ENCODE measurements at places on chromosomes 16 and 17. TPM values are rescaled to one million over a fixed set of nuclear protein-coding genes. Genes with fewer than 3 reads are reported as not detected.

DNA sequence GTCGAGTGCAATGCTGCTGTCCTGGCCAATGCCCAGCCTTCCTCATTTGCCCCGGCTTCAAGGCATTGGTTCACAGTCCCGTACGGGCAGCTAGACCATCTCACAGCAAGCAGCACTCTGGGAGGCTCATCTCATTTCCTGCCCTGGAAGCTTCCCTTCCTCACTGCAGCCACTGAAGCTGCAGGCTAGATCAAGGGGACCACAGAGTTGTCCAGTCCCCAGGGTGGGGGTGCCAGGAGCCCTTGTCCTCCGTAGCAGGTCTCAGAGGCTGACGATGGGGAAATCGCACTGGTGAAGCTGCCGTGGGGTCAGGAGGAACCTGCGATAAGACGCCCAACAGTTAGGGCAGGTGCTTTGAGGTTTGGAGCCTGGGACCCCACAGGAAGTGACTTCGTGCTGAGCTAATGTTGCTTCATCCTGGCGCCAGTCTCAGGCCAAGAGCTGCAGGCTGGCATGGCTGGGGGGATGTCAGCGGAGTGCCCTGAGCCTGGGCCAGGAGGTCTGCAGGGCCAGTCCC, at the start of gene SPNS3:
Gene SPNS3, plus strand, starts transcription at position 426 of the 517 bp plus-strand sequence. Its CDS starts 28 bp downstream, at position 454.
- DNase-seq: no peak

DNA sequence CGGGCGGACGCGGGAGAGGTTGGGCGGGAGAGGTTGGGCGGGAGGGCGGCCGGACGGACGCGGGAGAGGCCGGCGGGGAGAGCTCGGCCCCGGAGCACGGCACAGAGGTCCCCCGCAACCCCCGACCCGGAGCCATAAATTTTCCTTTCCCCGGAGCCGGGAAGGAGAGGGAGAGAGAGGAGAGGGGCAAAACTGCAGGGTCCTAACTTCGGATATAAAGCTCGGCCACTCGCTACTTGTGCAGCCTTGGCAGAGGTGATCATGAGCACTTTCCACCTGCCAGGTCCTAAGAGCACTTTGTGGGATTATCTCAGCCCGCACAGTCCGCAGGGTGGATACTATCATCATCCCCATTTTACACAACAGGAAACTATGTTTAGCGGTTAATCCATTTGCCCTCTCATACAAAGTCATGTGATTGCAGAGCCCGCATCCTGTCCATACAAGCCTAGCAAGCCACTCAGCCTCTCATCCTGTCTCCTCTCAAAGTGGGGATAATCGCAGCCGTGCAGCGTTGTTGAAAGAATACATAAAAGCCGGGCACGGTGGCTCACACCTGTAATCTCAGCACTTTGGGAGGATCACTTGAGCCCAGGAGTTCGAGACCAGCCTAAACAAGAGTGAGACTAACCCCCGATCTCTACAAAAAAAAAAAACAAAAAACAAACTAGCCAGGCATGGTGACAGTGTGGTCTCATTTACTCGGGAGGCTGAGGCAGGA, 780 bp upstream of the DCAKD start:
- peak; percentile 69 for DNase-seq

GRCh38 chr17:55452139-55452790, 30.6 kb upstream of the MMD start:
- DNase-seq: no peak

DNA sequence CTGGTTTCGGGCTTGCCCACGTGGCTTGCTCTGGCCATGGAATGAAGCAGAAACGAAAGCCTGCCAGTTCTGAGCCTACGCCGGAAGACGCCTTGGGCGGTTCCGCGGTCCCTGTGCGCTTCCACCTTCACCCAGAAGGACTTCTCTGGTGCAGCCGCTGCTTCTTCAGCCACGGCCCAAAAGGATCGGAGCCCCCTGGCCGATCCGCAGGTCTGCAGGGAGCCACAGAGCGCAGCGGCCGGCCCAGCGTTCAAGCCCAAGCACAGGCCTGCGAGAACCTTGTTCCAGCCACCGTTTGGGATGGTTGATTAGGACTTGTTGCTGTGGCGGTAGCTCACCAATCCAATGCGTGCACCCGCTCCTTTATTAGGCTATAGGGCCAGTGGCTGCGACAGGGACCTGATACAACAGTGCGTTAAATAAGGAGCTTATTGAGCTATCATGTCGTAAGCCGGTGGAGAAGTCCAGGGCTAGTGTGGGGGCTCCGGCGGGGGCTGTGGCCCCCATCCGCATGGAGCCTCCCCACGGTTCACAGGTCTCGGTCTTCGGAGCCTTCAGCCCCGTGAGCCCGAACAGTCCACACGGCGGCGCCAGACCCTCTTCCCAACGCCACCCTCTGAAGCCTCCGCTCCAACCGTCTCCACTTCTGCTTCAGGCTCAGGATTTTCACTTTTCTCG, 10.2 kb upstream of the MPP2 start:
- peak; percentile 67 for DNase-seq

- peak; percentile 14 for DNase-seq
Measured at GRCh38 chr17:4162775-4163466, 19.9 kb downstream of the CYB5D2 start.

GRCh38 chr17:29645515-29646051, 22.9 kb upstream of the CORO6 start:
- DNase-seq: peak; percentile 85

CDK5R1 gene
- total RNA-seq: 1.9 TPM

KCNJ2 gene
- 9.2 TPM for total RNA-seq

DNA sequence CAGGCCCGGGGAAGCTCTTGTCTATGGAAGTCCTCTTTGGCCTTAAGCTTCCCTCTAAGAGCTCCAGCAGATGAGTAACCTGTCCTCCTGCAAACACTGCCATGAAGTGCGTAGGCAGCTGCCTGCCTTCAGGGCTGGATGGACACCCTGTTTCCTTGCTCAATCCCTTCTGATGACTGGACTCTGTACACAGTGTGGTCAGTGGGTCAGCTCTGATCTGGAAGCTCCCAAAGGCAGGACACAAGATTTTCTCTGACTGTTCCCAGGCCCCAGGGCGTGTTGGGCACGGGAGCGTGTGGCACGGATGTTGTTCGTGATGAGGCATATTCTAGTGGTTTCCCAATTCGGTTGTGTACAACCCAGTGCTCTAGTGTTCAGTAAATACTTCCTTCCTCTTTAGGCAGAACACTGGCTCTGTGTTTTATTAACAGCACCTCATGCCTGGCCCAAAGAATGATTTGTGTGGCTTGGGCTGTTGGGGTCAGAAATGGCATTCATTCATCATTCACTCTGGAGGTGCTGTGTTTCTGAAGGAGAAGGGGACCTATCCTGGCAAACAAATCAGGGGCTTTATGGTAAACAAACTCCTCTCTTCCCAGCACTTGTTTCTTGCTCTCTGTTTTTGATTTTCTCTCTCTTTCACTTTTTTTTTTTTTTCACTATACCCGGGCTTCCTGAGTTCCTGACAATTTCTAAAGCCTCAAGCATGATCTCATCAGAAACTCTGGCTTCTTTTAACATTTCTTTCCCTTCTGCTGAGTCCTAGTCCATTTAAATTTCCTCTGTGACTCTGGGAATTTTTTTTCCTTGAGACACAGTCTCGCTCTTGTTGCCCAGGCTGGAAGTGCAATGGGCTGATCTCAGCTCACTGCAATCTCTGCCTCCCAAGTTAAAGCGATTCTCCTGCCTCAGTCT, 12.0 kb upstream of the RNF157 start:
- peak; percentile 71 for DNase-seq

GRCh38 chr16:23712976-23713375, at the start of gene ERN2:
ERN2 (minus strand) TSS chr16:23713222; CDS start chr16:23713187, 35 bp downstream.
- DNase-seq: no peak

- no peak for DNase-seq
Measured at GRCh38 chr17:10681866-10682446, 15.4 kb downstream of the SCO1 start.

GRCh38 chr17:3697103-3697476, 1.1 kb upstream of the P2RX5 start:
- DNase-seq: no peak

- DNase-seq: peak; percentile 90
Measured at GRCh38 chr17:82228842-82229697, at the start of gene SLC16A3. SLC16A3 (plus strand) TSS chr17:82229042; CDS start chr17:82236009, 6,967 bp downstream.

- DNase-seq: peak; percentile 90
Measured at GRCh38 chr17:75633486-75634375, 497 bp downstream of the SMIM5 start.

CCL5 gene
- 1.7 TPM for total RNA-seq

GRCh38 chr16:14405611-14406537, 224.2 kb downstream of the PARN start:
- DNase-seq: peak; percentile 34

GRCh38 chr16:28556914-28557320, 3.2 kb downstream of the SGF29 start:
- no peak for DNase-seq

- DNase-seq: no peak
Measured at GRCh38 chr16:90012991-90013745, 6.1 kb downstream of the DBNDD1 start.

Measured in right cardiac atrium (tissue), 5 donors.